ENCODE measurements at places on chromosomes 3 and 15. TPM values are rescaled to one million over a fixed set of nuclear protein-coding genes. Genes with fewer than 3 reads are reported as not detected.

Gene SIDT1
- total RNA-seq: 55.0 TPM

Gene FBLN2
- not detected for total RNA-seq

Gene EPB42
- not detected for total RNA-seq

Gene AHSG
- total RNA-seq: not detected

Gene SIN3A
- total RNA-seq: 128 TPM

Gene CCDC39
- total RNA-seq: 0.29 TPM

Gene STOML1
- 11.1 TPM for total RNA-seq

GRCh38 chr3:117735481-117736101 lies 1026.0 kb downstream of the TUSC7 start:
- no peak for DNase-seq

GRCh38 chr15:69556344-69556743 lies 103.7 kb downstream of the RPLP1 start:
- DNase-seq: no peak

GRCh38 chr3:55605443-55606236 lies 118.5 kb upstream of the WNT5A start:
- DNase-seq: no peak

DNA sequence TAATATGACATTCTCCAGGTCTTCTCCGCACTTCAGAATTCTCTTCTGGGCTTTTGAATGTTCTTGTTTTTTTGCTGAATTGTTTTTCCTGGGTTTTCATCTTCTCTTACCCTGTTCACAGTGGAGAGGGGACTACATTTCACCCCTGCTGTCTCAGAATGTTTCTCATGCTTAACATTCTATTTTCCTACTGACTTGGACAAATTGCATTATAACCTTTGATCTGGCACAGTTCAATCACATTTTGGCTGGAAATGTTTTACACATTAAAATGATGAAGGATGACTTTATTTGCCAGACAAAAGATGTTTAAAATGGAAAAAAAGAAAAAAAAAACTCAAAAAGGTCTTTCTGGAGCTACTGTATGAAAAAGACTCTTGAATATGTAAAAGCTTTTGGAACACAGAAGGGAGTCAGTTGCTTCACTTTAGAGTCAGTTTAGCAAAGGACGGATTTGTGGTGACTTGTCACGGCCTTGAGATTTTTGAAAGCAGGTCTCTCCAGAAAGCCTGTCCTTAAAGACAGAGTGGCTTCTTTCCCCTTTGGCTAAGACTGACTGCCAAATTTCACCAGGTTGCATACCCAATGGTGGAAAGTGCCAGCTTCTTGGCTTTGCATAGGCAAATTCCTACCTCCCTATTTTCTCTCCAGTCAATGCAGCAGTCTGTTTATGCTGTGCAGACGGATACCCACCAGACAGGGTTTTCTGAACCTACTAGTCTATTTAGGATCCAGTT lies 401.0 kb upstream of the TBL1XR1 start:
- DNase-seq: no peak

DNA sequence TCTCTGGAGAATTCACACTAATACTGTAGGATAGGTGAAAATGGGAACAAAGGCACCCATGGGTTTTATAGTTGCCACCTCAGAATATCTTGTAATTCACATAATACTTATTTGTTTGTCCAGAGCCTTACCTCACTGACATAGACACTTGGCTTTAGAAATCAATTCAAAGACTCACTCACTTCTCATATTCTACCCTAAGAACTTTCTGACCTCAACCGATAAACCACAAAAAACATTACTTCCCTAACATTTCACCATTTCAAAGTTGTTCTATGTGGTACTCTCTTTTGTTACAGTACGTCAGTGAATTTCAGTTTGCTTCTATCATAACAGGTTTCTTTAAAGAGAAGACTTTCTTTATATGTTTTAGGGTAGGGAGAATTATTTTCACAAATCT lies 359.3 kb downstream of the IGSF11 start:
- no peak for DNase-seq

DNA sequence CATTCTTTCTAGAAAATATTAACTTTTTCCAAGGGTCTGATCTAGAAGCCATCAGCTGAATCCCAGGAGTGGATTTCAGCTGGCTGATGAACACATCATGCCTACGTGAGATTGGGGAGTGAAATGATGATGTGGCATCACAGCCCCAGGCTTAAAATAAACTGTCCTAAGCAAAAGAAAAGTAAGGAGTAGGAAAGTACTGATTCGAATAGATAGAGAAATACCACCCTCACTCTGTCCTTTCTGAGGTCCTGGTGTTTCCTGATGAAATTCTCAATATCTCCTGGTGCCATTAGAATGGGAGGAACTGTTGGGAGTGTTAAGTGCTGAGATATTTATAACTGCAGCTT lies 376.8 kb upstream of the SEMA6D start:
- no peak for DNase-seq

DNA sequence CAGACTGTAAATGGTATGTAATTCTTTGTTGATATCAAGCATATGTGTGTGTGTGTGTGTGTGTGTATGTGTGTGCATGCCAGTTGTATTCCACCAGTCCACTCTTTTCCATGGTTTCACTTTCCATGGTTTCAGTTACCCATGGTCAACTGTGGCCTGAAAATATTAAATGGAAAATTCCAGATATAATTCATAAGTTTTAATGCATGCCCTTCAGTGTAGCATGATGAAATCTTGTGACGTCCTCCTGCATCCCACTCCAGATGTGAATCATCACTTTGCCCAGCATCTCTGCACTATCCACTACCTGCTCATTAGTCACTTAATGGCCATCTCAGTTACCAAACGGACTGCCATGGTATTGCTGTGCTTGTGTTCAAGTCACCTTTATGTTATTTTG lies 215.9 kb downstream of the GBE1 start:
- no peak for DNase-seq

- no peak for DNase-seq
Measured at GRCh38 chr3:41808152-41808551, 153.8 kb downstream of the ULK4 start.

DNA sequence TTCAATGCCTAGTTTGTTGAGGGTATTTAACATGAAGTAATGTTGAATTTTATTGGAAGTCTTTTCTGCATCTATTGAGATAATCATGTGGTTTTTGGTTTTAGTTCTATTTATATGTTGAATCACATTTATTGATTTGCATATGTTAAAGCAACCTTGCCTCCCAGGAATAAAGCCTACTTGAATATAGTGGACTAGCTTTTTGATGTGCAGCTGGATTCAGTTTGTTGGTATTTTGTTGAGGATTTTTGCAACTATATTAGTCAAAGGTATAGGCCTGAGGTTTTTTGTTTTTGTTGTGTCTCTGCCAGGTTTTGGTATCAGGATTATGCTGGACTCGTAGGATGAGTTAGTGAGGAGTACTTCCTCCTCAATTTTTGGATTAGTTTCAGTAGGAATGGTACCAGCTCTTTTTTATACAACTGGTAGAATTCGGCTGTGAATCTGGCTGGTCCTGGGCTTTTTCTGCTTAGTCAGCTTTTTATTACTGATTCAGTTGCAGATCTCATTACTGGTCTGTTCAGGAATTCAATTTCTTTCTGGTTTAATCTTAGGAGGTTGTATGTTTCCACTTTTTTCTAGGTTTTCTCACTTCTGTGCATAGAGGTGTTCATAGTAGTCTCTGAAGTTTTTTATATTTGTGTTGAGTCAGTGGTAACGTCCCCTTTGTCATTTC lies 209.8 kb upstream of the RBMS3 start:
- no peak for DNase-seq

DNA sequence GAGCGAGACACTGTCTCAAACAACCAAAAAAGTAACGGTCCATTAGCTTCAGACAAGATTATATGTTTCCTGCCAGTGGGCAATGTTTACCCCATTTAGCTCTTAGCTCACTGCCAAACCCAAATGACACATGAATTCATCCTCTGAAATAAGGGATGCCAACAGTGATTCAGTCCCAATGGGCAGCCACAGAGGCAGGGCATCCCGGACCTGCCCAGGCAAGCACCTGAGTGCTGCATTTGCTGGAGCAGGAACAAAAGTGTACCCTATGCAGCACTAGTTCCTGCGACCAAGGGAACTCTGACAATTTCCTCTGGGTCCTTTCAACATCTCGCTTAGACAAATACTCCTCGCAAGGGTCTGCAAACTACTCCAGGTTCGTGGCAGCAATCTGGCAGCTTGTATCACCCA lies 8.0 kb downstream of the IP6K2 start:
- no peak for DNase-seq

- DNase-seq: no peak
Measured at GRCh38 chr3:147797095-147797494, 387.9 kb downstream of the ZIC1 start.

- DNase-seq: no peak
Measured at GRCh38 chr3:140603766-140604165, 74.1 kb upstream of the TRIM42 start.

DNA sequence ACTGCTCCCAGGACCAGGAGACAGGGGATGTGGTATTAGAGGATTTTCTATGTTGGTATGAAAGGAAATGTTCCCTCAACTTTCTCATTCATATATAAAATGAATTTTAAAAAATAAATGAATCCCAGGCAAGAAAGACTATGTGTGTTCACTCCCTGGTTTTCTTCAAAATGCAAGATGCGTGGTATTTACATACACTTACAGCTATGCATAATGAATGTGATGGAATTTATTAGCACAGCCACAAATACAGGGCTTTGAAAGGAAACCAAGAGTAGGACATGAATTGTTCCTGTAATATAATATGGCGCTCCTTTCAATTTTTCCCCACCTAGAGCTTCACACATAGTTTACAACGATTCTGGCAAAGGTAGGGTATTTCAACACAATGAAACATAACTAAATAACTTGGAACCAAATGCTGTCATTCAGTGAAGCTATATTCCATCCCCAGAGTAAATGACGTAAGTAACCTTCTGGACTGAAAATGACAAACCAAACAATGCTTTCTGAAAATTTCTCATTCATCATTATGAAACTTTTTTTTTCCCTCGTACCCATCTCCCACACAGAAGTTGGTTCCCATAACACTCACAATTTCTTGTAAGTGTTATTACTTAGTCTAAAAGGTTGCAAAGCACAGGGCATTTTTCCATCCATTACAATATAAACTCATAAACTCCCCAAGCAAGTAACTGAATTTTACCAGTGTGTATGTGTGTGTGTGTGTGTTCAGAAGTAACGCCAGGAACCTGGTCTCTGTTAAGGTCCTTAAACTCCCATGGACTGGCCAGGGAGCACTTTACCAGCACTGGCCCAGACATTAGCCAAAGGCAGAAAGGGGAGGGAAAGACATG lies 41.8 kb downstream of the CBLB start:
- DNase-seq: no peak

Measured in CD4-positive, alpha-beta memory T cell (primary cell).